ENCODE measurements at places on chromosomes 11 and 22. TPM values are rescaled to one million over a fixed set of nuclear protein-coding genes. Genes with fewer than 3 reads are reported as not detected.

Gene SOX6
- not detected for total RNA-seq

GRCh38 chr11:130208241-130209127, 48.9 kb downstream of the ST14 start:
- H3K27ac ChIP-seq = no peak overlapping the region
- no peak for DNase-seq
- H3K4me1 ChIP-seq = no peaks in the 10 kb centered on the region
- no peaks in the 10 kb centered on the region for H3K36me3 ChIP-seq
- H3K4me3 ChIP-seq = no peak overlapping the region
- H3K27me3 ChIP-seq = peaks cover 5% of the 10 kb centered on the region

DNA sequence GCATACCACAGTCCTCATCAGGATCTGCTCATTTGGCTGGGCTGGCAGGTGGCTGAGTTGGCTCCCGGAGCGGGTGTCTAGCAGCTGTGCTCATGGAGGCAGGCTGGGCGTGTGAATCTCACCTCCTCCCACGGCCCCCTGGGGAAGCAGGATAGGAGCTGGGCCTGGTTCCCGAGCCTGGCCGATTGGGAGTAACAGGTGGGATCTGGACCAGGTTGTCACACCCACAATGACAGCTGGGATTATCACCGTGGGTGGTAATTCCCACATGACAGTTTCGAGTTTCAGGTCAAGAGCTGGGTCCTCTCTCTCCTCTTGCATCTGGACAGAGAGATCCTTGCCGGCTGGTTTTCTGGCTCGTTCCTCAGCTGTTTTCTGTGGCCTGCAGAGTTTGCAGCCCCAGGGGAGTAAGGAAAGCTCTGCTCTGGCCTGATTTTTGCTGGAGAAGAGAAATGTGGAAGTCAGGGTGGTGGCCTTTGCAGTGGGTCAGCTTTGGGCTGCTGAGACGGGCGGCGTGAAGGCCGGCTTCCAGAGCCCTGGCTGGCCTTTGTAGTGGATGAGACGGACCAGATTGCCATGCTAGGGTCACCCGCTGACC, 57.0 kb downstream of the BCR start:
- DNase-seq = no peak
- H3K4me1 ChIP-seq = peaks cover 57% of the 10 kb centered on the region
- no peaks in the 10 kb centered on the region for H3K27me3 ChIP-seq

GRCh38 chr11:134350381-134350780, 18.6 kb downstream of the GLB1L2 start:
- H3K27me3 ChIP-seq = peaks cover 3% of the 10 kb centered on the region
- peaks cover 5% of the 10 kb centered on the region for H3K36me3 ChIP-seq
- no peak for DNase-seq

Gene MEI1
- total RNA-seq = 22.3 TPM

Gene SESN3
- 62.0 TPM for total RNA-seq

Gene OLFML1
- not detected for total RNA-seq

All from activated T-helper 1 cell treated with anti-CD3 and anti-CD28 coated beads, Interleukin-12 subunit alpha, Interleukin-12 subunit beta, Interleukin-2, Interleukin-4 antibody, amounts not matched to agents 30 ng/mL and 10 ng/mL and 1 ng/mL, durations not matched to agents 14 hours and 24 hours and 36 hours (primary cell).